Activated T-helper 2 cell treated with anti-CD3 and anti-CD28 coated beads, Interferon-gamma antibody, Interleukin-2, Interleukin-4, amounts not matched to agents 10 μg/mL and 5 μg/mL and 100 μg/mL, durations not matched to agents 14 hours and 24 hours and 36 hours (primary cell): ENCODE measurements at places on chromosomes 4 and X. TPM values are rescaled to one million over a fixed set of nuclear protein-coding genes. Genes with fewer than 3 reads are reported as not detected.

The CT45A2 gene
- total RNA-seq, result not detected in 2 replicates

The NMU gene
- total RNA-seq, result 0.25 TPM in 1 of 2 replicates, not detected in the other

The GPR119 gene
- total RNA-seq, result not detected in 2 replicates

The CABS1 gene
- not detected in 2 replicates for total RNA-seq

The SLC6A14 gene
- total RNA-seq, result not detected in 2 replicates

The ADGRL3 gene
- not detected in 2 replicates for total RNA-seq

The TMEM156 gene
- total RNA-seq, result 17.6 and 17.8 TPM in 2 replicates

The ANXA5 gene
- total RNA-seq, result 105 and 107 TPM in 2 replicates

The KCND1 gene
- total RNA-seq, result 2.9 and 3.3 TPM in 2 replicates

The MCTS1 gene
- total RNA-seq, result 66.3 and 68.7 TPM in 2 replicates

The TNMD gene
- total RNA-seq, result not detected in 2 replicates

The EDNRA gene
- total RNA-seq, result not detected in 2 replicates

The ARR3 gene
- total RNA-seq, result not detected in 2 replicates

The SERPINA7 gene
- not detected in 2 replicates for total RNA-seq

The CXCL6 gene
- not detected in 2 replicates for total RNA-seq

The VSIG1 gene
- 0.34 TPM in 1 of 2 replicates, not detected in the other for total RNA-seq

The DCAF4L1 gene
- total RNA-seq, result 0.11 and 0.18 TPM in 2 replicates

The CFI gene
- 0.21 and 0.62 TPM in 2 replicates for total RNA-seq

The PAGE1 gene
- not detected in 2 replicates for total RNA-seq

The MSX1 gene
- not detected in 2 replicates for total RNA-seq

The PRR32 gene
- not detected in 2 replicates for total RNA-seq

The PCDH11X gene
- not detected in 2 replicates for total RNA-seq

The HTN1 gene
- not detected in 2 replicates for total RNA-seq

The IGBP1 gene
- 33.0 and 33.6 TPM in 2 replicates for total RNA-seq

The TMEM144 gene
- 0.16 and 0.23 TPM in 2 replicates for total RNA-seq

The MTNR1A gene
- total RNA-seq, result not detected in 2 replicates

The CT45A3 gene
- not detected in 2 replicates for total RNA-seq

The ZNF157 gene
- total RNA-seq, result 0.25 TPM in 2 replicates

The ZDHHC15 gene
- total RNA-seq, result 0.05 and 0.07 TPM in 2 replicates

The RS1 gene
- not detected in 2 replicates for total RNA-seq
